ENCODE measurements at places on chromosomes 13 and 19.

DNA sequence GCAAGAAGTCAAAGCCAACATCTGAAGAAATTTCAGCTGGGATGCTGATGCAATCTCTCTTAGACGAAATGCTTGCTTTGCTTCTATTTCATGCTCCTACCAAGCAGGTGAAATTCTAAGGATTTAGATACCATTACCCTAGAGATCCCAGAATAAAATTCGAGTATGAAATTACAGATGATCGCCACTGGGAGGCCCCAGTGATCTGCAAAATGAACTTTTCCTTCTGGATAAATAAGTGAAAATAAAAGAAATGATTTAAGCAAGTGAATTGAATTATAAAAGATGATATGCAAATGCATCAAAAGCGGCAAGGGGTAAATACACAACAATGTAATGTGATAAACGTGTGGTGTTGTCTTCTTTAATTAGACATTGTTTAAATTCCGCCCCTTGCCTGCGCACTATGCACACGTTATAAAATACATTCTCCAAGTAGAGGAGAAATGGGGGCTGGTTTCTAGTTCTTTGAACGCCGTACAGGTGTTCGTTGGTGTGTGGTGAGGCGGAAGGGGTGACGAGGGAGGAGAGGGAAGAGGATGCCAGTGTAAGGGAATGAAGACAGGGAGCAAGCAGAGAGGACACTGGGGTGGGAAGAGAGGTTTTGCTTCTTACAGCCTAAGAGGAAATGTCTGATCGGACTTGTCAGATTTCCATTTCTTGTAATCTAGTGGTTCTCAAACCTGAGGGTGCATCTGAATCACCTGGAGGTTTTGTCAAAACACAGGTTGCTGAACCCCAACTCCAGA is 58.0 kb downstream of the ERCC5 start:
- DNase-seq = no peak

DNA sequence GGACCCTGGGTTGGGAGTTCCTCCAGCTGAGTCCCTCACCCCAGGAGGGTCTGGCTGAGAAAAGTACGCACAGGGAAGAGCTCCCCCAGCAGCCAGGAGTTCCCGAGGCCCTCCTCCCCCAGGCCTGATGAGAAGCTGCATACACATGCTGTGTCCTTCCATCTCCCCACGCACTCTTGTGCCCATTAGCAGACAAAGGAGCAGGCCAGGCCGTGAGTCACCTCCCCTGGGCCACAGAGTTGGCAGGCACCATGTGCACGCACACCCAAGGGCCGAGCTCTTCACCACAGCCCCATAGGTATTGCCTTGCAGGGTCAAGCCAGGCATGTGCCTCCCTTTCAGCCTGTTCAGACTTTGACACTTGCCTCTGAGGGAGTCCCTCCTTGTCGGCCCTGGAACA is 17.5 kb downstream of the MAU2 start:
- no peak for DNase-seq

- no peak for DNase-seq
Observed at GRCh38 chr13:109704771-109705635, 81.4 kb downstream of the IRS2 start.

DNA sequence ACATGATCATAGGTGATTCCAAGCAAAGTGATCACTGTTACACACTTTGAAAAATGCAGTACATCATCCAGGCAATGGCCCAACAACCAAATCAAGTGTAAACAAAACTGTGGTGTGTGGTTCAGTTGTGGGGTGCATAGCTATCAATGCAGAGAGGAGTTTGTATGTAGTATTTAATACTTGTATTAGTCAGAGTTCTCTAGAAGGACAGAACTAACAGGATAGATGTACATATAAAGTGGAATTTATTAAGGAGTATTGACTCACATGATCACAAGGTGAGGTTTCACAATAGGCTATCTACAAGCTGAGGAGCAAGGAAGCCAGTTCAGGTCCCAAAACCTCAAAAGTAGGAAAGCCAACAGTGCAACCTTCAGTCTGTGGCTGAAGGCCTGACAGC is 249.3 kb upstream of the HTR2A start:
- no peak for DNase-seq

DNA sequence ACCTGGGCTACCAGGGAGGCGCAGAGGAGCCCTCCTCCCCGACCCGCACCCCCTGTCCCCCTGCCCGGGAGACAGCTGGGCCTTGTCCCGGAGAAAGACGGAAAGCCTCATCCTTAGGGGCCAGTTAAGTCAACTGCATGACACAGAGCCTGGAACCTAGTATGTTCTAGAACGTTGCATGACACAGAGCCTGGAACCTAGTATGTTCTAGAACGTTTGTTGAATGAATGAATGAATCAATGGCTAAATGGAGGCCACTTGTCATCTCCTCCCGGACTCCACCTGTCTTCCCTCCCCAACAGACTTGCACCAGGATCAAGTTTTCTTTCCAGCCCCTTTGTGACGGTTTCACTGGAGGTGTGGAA is 706 bp downstream of the SERP2 start:
- DNase-seq = no peak

GRCh38 chr19:33905473-33905936 is 108.8 kb downstream of the KCTD15 start:
- DNase-seq = no peak

DNA sequence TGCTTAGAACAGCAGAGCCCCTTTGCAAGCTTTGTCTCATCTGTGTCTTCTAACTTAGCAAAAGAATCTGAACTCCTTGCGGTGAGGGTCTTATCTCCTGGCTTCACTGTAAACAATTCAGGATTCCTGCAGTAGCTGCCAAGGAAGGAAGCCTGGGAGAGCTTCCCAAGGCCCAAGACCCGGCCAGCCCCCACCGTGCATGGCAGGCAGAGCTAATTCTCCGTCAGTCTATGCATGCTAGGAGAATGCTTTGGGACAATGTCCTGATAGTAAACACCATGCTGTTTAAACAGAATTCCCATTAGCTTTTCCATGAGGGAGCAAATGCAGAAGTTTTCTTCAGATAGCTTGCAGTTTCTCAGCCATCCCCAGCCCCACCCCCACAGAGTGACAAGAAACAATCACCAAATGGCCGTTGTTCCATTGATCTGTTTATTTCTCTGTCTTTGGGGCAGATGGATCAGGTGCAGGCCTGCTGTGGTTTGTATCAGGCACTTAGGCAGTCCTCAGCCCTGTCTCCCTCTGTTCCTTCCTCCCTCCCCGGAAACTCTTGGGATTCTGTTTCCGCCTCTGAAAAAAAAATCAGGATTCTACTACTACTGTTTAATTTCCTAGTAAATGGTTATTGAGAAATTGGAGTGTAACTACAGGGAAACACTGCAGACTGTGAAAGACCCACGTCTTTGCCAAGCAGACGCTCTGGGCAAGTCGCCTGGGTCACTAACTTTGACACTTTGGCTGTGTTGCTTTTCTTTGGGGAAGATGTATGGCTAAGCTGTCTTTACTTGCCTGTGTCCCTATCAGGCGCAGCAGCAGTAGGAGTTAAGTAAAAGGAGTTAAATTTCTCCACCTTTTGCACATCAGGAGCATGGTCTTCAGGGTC is 40.7 kb upstream of the SPATA13 start:
- DNase-seq = no peak

DNA sequence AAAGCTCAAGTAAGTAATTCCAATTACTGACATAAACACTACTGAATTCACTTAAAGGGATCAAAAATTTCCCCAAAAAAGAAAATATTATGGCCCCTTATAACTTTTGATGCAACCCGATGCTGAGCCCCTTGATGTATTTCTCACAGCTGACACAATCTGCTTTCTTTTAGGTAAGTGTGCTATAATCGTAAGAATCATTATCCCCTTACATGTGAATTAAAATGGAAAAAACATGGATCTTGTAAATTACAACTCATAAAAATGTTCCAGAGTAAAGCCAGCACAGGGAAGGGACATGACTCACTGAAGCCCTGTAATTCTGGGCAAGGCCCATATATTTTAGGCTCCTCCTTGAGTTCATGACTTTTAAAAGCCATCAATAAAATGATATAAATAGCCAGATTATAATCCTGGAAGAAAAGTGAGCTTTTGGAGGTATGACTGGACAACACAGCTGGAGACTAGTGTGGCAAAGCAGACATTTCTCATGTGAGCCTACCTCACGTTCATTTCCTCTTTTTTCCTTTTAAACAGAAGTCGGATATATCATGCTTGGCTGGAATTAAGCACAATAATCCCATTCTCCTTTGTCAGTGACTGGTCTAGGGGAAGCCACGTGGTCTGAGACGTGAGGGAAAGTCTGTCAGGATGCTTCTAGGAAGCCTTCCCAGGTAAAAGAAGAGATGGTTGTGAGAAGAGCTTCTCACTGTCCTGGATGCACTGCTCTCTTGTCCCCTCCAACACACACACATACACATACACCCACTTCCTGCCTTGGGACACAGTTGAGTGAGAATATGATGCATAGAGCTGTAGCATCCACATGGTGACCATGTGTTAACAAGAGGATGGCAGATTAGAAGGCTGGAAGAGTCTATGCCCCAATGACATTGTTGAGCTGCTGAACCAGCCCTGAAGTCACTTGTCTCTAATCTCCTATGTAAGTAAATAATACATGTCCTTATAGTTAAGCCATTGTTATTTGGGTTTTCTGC is 165.4 kb downstream of the RGCC start:
- DNase-seq = no peak

DNA sequence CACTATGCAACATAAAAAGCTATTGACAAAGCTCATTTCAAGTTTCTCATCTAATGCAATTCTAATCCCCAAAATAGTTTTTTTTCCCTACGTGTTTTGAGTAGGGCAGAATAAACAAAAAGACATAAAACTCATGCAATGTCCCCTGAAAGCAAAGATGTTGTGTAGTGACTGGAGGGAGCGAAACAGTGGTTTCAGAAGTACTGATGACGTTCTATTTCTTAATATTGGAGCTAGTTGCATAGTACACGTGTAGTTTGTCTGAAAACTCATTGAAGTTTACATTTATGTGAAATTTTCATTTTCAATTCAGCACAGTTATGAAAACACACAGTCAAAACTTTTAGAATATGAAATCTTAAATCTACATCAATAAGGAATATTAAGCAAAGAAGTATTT is 31.6 kb downstream of the USP12 start:
- no peak for DNase-seq

GRCh38 chr19:31548941-31549340 is 199.7 kb upstream of the TSHZ3 start:
- peak; percentile 5 for DNase-seq

- DNase-seq = no peak
Observed at GRCh38 chr13:94967183-94968039, 255.1 kb upstream of the SOX21 start.

- DNase-seq = peak; percentile 44
Observed at GRCh38 chr19:7833225-7834099, 3.4 kb downstream of the EVI5L start.

- no peak for DNase-seq
Observed at GRCh38 chr13:94174009-94174408, 305.5 kb downstream of the DCT start.

- DNase-seq = peak; percentile 66
Observed at GRCh38 chr19:42420055-42420544, 7.1 kb downstream of the LIPE start.

- DNase-seq = no peak
Observed at GRCh38 chr13:23621316-23621645, 51.1 kb downstream of the TNFRSF19 start.

GRCh38 chr19:16033721-16034120 is 42.6 kb upstream of the TPM4 start:
- DNase-seq = no peak

DNA sequence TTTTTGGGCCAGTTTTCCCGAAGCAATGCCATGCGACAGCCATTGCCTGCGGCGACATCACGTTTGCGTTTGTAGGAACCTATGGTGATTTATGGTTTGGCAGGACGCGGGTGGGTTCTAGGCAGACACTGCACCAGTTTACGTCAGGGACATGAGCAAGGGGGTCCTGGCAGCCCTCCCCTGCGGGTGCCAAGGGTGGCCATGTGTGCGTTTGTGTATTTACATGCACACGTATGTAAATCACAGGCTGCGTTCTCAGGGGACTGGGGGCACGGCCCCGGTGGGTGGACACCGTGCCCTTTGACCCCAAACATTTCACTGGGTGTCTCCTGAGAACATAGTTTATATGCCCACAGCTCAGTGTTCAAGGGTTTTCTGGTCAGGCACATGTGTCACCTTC is 9.4 kb upstream of the TMPRSS9 start:
- DNase-seq = no peak

DNA sequence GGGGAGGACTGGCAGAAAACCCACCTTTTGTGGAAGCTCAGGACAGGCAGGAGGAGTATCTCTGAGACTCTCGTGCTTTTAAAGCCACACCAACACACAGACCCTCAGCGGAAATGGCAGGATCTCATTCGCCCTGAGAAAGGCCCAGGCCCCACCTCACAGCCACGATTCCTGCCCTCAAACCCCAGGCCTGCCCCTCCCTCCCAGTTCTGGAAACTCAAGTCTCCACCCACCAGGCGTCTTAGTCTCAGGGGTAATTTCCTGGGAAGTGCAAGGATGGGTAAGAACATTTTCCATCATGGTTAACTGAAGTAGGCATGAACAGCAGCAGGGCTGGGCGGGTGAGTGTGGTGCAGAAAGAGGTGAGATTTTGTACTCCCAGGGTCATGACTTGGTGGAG is 8.0 kb upstream of the PDE4C start:
- DNase-seq = no peak

- DNase-seq = no peak
Observed at GRCh38 chr13:99027661-99028425, 50.0 kb upstream of the DOCK9 start.

GRCh38 chr13:37923236-37923635 is 53.7 kb upstream of the TRPC4 start:
- DNase-seq = no peak

- no peak for DNase-seq
Observed at GRCh38 chr13:74006666-74007065, 127.5 kb downstream of the KLF12 start.

- DNase-seq = no peak
Observed at GRCh38 chr19:23409392-23410048, 14.2 kb upstream of the ZNF91 start.

DNA sequence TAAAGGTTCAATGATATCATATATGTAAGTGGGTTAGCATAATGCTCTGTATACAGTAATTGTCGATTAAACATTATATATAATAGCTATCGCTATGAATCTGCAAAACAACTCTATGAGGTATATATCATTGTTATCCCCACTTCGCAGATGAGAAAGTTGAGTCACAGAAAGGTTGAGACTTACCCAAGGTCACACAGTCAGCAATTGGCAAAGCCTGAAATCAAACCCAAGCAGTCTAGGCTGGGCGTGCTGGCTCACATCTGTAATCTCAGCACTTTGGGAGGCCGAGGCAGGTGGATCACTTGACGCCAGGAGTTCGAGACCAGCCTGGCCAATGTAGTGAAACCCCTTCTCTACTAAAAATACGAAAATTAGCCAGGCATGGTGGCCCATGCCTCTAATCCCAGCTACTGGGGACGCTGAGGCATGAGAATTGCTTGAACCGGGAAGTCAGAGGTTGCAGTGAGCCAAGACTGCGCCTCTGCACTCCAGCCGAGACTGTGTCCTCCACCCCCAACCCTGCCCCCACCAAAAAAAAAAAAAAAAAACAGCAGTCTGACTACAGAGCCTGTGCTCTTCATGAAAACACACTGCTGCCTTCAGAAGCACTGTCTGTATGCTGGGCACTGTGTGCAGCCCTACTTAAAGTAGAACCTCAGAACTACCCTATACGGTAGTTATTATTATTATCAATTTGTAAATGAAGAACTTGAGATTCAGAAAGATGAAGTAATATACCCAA is 1.3 kb downstream of the HSPBP1 start:
- no peak for DNase-seq

All from hematopoietic multipotent progenitor cell treated with erythropoietin and hydrocortisone succinate and interleukin-3 and kit ligand, for 17 days (in vitro differentiated cells).